ENCODE measurements at places on chromosomes 11 and 22.

DNA sequence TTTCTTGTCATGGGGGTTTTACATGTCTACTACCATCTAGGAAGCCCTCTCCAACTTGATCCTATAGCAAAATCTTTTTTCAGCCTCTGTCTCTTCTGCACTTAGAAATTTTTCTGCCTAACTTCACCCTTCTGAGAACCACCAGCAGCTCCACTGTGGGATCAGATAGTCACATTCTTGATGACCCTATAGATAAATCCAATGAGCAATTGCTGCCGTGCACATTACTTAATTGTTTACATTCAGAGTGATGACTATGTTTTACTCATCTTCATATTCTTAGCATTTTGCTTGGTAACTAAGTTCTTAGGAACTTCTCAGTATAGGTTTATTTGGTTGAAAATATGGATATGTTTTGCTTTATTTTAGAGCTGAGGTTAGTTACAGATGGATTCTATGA lies 12.4 kb upstream of the ETS1 start:
- DNase-seq, result no peak

GRCh38 chr11:1128311-1129142 lies 29.2 kb upstream of the MUC5AC start:
- DNase-seq, result no peak

- no peak for DNase-seq
Measured at GRCh38 chr11:114297806-114298709, 1.9 kb downstream of the NNMT start.

GRCh38 chr11:121265586-121265985 lies 27.0 kb upstream of the SC5D start:
- no peak for DNase-seq

DNA sequence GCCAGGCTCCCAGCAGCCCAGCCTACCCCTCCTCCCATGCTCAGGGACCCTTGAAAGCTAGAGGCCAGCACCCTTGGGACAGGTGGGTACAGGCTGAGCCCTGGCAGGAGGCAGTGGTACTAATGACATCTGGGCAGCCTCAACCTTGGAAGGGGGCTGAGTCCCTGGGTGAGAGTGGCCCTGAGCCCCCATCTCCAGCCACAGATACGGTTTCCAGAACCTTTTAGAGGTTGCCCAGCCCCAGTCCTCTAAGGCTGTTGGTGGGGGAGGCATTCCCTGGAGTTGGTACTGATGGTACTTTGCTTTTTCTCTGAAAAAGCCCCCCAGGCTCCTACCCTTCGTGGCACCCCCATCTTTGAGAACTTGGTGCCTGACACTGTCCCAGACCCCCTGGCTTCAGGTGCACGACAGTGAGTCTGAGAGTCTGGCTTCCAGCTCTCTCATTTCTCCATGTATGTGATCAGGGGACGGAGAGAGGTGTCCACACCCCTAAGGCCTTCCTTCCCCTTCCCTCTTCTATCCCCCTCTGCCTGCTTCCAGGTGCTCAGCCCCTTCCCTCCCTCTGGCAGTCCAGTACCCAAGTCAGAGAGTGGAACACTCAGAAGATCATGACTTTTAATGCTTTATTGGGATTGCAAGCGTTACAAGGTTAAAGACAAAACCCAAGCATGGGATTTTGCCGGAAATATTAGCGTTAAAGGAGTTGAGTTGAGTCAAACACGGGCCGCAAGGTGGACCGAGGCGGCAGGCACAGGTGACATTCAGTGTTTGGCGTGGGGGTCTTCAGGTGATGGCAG lies 10.5 kb downstream of the IGF2 start:
- no peak for DNase-seq

DNA sequence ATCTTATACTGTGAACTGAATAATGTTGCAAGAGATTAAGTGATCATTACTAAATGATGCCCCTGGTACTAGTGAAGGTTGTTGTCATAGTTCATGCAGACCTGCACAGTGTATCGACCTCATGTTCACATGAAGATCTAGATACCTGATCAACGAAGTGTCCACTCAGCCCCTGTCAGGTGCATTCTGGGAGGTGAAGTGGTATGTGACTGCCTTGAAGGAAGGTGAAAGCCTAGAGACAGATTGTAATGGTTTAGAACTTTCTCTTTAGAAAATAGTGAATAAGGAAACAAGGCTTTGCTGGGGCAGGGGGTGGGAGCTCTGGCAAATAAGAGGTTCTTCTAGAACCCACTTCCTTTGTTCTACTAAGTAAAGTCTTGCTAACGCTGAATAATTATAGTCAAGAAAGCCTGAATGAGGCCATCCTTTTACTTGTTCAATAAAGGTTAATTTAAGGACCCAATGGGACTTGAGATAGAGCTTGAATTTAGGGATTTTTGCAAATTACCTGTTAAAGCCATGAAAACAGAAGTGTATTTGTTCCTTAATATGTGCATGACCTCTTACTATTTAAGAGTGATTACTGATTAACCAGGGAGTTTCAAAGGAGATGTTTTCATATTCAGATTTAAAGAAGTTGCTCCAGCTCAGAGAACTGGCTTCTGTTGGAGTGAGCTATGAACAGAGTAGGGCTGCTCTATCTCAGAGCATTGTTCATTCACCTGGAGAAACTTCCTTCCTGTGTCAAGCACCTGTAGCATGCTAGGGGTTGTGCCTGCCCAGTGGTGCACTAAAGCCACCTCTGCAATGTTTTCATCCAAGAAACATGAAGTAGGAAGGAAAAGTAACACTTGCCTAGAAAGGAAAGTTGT lies 45.3 kb downstream of the C22orf31 start:
- no peak for DNase-seq

- DNase-seq, result peak; percentile 79
Measured at GRCh38 chr22:36853407-36854099, 7.3 kb upstream of the NCF4 start.

DNA sequence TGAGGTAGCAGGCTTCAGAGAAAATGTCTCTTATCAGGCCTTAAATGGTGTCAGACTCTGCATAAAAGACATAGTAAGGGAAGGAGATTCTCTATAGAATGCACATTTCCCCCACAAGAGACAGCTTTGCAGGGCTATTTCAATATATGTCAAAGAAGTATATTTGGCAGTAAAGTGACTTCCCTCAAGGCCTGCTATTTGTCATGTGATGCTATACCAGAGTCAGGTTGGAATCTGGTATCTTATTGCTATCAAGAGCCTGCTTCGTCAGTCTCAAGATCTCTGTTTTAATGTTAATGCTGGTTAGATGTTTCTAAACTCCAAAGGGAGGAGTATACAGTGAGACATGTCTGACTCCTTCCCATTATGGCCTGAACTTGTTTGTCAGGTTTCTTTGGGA lies 40.4 kb upstream of the MTMR2 start:
- no peak for DNase-seq

- no peak for DNase-seq
Measured at GRCh38 chr11:5655474-5655873, 29.4 kb downstream of the TRIM5 start.

Measured in stimulated activated CD4-positive, alpha-beta T cell treated with anti-CD3 and anti-CD28 coated beads, Interleukin-1b, Interleukin-23, amount 100 ng/mL, for 1 hour (primary cell).